ELF-1 (cell line): ENCODE measurements at places on chromosomes 5 and 9.

DNA sequence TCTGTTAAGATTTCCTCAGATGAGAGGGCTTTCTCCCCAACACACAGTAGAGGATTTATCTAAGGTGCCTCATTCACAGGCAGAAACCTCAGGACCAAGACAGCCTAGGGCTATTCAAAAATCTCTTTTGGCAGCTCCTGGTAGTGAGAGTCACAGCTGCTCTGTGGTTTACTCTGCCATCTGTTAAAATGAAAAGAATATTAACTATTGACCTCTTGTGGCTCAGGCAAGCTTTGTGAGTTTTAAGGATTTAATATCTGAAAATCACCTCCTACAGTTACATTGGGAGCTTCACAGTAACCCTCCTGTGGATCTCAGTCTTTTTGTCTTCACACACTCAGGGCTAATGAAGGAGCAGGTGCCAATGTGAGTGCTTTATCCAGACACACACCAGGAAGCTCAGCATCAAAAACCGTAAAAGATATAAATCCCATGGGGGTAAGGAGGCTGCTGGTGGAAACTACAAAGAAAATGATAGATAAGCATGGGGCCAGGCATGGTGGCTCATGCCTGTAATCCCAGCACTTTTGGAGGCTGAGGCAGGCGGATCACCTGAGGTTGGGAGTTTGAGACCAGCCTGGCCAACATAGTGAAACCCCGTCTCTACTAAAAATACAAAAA, 29.7 kb downstream of the PPP1R2B start:
- no peak for DNase-seq

- DNase-seq, result no peak
These were observed 328.3 kb downstream of the TMEM167A start for GRCh38 chr5:82748688-82749460.

DNA sequence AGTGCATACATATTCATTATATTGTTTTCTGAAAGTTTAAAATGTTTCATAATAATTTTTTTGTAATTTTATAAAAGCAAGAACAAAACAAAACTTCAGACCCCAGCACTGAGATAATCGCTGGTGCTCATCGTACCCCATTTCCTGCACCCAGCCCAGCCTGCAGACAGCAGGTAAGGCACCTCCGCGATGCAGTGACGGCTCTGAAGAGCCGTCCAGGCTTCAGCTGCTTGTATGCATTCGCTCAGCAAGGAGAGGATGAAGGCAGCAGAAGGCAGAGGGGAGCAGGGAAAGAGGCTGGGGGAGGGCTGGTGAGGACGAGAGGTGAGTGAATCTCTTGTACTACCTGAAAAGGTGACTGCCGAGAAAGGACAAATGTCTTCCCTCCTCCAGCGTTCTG, 153.5 kb downstream of the TTLL11 start:
- no peak for DNase-seq

DNA sequence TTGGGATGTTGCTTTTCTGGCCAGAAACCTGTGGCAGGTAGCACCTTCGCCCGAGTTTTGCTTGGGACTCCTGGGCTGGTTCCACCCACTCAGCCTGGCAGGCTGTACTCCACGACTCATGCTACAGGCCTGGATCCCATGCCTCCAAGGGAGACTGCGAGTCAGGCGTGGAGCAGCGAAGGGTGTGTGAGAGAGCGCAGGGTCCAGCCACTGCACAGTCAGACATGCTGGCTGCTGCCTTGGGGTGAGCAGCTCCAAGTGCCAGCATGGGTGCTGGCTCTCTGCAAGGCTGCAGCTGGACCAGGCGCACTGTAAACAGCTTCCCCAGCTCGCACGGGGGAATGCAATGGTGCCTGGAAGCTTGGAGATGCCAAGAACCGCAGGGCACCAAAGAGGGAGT, 249.6 kb upstream of the EDIL3 start:
- DNase-seq, result no peak

- no peak for DNase-seq
These were observed 31.0 kb downstream of the DOCK2 start for GRCh38 chr5:169667896-169668674.

- DNase-seq, result no peak
These were observed 91.6 kb downstream of the FBXW11 start for GRCh38 chr5:171914726-171915338.

GRCh38 chr9:96253059-96253696, 48.8 kb downstream of the HSD17B3 start:
- DNase-seq, result no peak

DNA sequence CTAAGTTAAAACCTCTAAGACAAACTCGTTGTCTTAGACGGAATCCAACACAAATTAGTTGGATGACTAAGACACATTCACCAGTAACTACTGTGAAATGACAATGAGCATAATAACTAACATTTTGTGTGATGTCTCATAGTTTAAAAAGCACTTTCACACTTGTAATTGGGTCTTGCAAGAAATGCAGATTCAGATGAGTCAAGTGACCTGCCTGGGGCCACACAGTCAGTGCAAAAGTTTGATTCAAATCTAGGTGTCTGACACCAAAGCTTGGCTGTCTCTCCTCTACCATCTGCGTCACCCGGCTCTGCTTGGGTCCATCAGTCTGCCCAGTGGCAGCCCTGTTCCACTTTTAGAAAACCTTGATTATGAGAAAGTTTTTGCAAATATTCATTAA, 143.7 kb downstream of the TTLL11 start:
- DNase-seq, result no peak

- peak; percentile 59 for DNase-seq
These were observed 53.4 kb upstream of the SUB1 start for GRCh38 chr5:32531885-32532520.

GRCh38 chr9:114779352-114779845, 26.4 kb downstream of the TNFSF15 start:
- no peak for DNase-seq

- DNase-seq, result peak; percentile 68
These were observed 244.3 kb upstream of the PUM3 start for GRCh38 chr9:3088219-3088618.

DNA sequence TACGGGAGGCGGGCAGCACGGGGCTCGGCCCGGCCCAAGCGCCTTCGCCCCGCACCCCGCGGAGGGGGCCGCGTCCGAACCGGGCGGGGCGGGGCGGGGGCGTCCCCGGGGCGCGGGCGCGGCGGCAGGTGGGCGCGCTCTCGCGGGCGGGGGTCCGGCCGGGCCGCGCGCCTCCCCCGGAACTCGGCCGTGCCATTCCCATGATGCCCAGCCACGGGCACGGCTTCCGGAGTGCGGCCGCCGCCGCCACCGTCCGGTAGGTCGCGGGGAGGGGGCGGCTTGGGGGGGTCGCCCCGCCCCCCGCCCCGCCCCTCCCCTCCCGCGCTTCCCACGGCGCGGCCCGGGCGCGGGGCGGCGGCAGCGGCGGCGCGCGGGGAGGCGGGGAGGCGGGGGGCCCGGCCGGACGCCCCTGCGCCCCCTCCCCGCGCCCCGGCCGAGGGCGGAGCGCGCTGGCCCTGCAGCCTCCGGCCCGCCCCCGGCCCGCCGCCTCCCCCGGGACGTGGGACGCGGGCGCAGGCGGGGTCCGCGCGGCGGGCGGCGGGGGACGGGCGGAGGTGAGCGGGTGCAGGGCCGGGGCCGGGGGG, at the start of gene PPP1R26:
Gene PPP1R26, plus strand, starts transcription at position 314 of the 584 bp plus-strand sequence. CDS start 4,729 bp downstream, outside the sequence.
- no peak for DNase-seq

- DNase-seq, result no peak
These were observed 48.5 kb downstream of the SIL1 start for GRCh38 chr5:139149477-139150199.

DNA sequence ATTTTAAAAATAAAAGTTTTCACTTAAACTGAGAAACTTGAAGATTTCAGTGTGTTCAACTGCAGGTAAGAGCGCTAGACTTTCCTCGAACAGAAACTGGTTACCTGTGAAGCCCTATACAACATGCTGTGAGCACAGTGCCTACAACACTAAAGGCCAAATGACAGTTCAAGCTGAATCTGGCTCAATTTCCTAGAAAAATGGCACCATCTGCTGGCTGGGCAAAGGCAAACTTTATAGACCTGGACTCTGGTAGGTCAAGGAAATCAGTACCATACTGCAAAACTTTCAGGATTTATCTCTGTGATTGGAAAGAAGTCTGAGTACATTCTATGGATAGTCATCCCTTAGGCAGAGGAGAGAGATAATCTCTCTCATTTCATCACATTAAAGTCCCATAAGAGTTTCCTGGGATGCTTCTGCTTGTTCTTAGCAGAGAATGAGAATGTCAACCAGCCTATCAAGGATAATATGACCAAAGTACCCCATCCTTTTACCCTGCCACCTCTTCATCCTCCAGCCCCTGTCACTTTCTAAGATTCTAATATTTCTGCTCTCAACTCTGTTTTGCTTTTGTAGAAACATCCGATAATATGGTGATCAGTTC, 31.8 kb upstream of the FOXB2 start:
- DNase-seq, result peak; percentile 56
